ENCODE measurements at places on chromosomes 5 and 9.

- no peak for DNase-seq
Measured at GRCh38 chr9:91359083-91359482, 2.6 kb downstream of the AUH start.

DNA sequence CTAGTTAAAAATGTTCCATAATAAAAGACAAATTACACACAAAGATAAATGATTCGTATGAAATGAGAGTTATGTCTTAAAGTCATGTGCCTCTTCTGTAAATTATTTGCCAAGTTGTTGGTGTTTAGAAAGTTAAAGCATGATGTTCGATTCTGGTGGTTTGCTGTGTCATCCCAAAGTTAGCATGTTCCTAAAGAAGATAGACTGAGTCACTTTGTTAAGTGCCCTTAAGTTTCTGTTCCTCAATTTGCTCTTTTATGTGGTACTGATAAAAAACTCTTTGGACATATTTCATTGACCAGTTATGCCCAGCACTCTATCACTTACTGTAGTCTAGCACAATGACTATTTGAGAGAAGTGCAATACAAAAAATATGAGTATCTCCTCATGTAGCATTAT lies 366.9 kb upstream of the ZNF608 start:
- DNase-seq, result no peak

DNA sequence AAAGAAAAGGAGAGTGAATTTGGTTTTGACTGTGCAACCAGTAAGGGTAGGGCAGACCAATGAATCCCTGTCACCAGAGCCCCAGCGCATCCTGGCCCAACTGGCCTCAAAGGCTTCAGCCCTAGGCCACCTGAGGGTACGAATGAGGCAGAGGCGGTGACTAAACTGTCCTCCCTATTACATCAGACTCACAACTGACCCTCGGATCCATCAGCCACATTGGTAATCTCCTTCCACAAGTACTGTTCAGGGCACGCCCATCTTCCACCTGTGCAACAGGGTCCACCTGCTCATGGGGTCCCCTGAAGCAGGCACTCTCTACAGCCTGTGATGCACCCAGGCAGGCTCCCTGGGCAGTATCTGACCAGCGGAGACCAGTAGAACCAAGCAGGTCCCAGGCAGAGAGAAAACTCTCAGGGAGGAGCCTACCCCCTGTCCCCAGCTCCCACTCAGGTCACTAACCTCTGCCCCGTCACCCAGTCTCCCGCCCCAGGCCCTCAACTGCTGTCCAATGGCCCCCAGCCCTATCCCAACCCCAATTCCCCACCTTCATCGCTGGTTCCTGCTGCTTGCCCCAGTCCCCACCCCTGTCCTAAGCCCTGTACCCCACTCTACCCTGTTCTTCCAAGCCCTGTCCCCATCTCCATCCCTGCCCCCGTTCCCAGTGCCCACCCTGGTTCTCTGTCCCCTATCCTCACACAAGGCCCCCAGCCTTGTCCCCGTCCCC lies 904 bp downstream of the EDF1 start:
- DNase-seq, result no peak

- DNase-seq, result no peak
Measured at GRCh38 chr9:100756217-100756616, 178.3 kb downstream of the CAVIN4 start.

GRCh38 chr5:177319913-177320588 lies 8.4 kb upstream of the MXD3 start:
- no peak for DNase-seq

- DNase-seq, result no peak
Measured at GRCh38 chr9:93597871-93598646, 21.7 kb downstream of the PHF2 start.

DNA sequence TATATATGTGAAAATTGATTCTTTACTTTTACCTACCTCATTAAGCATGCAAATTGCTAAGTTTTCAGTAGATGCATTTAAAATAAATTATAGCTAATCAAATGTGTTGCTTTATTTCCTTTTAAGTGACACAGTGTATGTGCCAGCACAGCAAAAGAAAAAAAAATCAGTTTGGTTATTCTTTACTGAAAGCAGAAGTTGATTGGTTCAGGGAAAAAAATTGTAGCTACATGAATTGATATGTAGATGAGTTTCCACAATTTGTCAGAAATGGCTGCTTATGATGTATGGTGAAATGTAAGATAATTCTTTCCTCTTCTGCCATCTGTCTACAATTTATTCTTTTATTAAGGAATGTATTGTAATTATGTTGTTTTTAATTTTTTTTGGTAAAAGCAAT lies 57.8 kb downstream of the PARP8 start:
- no peak for DNase-seq

DNA sequence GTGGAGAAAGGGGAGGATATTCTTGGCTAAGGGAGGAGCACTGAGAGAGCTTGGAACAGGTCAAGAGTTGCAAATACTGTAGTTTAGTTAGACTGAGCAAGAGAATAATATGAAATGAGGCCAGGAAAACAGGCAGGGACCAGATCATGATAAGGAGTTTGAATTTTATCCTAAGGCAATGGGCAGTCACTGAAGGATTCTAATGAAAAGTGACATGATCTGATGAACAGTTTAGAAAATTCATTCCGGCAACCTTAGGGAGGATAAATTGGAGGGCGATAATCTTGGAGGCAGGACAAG lies 276.1 kb downstream of the PLK2 start:
- no peak for DNase-seq

- DNase-seq, result no peak
Measured at GRCh38 chr5:164053123-164053522, 547.7 kb downstream of the MAT2B start.

DNA sequence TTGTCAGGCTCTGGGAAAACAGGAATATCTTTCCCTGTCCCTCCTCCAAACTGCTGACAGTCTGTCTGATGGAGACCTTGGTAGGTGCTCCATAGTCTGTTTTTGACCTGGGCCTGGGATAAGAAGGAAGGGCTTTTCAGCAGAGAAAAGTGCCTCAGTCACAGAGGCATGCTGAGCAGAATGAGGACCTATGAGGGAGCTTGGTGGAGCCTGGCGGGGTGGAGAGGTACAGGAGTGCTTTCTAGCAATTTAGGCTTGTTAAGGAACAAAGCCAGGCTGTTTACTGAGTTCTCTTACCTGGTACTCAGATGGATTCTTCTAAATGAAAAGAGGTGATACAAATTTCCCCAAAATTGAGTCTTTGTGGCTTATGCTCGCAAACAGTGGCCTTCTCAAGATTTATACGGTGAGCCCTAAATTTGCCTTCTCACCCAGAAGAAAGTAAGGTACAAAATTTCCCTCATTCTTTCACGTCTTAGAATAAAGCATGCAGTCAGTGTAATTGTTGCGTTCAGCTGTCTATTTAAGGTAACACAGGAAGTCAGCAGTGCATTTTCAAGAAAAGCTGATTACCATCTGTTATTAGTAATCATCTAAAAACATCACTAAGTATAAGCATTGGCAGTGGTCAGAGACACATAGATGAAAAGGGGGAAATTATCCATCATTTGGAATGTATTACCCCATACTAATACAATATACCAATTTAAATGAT lies 28.6 kb upstream of the IL13 start:
- no peak for DNase-seq

DNA sequence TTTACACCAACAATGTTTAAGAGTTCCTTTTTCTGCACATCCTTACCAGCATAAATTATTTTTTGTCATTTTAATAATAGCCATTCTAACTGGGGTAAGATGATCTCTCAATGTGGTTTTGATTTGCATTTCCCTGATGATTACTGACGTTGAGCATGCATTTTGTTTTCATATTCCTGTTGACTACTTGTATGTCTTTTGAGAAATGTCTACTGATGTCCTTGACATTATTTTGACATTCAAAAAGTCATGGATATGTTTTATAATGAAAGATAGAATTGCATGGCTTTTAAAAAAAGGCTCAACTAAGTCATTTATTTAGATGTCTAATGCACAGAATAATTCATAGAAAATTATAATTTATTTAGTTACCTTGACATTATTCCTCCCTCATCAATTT lies 381.6 kb upstream of the C9orf72 start:
- DNase-seq, result no peak

DNA sequence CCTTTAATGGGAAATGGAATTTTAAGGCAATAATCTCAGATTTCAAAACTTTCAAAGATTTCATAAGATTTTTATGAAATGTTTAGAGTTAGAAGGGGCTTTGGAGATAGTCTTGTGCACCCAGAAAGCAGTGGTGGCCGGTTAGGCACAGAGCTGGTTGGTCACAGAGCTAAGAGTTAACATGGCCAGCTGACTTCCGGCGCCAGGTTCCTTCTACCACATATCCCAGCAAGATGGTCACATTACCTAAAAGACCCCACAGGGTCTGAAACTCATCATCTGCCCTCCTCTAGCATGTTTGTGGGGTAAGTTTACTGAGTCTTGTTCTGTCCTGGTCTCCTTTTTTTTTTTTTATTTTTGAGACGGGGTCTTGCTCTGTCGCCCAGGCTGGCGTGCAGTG lies 19.3 kb downstream of the QRFP start:
- DNase-seq, result no peak

DNA sequence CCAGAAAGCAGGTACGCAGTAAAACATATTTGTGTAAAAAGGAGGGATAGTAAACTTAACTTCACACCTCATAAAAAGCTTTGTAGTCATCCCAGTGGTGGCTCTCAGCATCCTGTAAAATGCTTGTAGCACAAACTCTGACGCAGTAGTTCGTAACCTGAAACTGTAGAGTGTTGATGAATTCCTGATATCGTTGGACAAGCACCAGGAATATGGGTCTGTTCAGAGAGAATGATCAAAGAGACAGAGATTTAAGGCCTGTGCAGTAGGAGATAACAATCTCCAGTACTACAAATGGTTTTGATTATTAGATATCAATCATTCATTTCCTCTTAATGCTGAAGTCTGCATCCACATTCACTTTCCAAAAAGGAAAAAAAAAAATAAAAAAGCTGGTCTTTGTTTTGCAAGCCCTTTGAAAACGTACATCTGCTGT lies 148.5 kb downstream of the KIAA0825 start:
- no peak for DNase-seq

- no peak for DNase-seq
Measured at GRCh38 chr5:169548315-169548714, 35.3 kb upstream of the SPDL1 start.

DNA sequence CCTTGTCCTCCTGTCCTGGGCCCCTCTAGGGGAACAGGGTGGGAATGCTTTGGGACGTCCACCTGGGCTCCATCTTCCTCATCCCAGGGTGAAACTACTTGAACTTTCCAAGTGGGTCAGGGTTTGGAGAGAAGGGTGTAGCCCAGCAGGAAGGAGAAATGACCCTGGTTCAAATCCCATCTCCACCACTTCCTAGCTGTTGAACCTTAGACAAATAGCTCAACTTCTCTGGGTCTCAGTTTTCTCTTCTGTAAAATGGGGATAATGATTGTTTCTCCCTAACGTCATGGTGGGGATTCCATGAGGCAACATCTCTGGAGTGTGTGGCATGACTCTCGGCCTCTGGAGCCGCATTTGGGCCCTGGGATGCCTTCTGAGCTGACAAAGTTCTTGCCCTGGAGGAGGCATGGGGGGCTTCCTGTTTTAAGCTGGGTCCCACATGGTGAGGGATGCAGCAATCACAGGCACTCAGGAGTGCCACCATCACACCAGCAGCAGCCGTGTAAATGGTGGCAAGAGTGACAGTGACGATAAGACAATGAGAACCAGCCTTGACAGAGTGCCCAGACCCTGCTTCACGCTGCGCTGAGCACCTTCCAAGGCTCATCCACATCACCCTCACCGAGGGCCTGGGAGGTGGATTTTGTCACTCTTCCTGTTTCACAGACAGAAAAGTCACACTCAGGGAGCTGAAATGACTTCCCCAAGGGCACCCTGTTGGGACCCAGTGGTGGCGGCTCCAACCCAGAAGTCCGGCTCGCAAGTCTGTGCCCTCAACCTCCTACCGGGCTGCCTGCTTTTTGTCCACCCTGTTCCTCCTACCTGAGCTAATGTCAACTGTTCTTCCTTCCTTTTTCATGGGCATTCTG lies 69.5 kb upstream of the IER5L start:
- DNase-seq, result no peak

DNA sequence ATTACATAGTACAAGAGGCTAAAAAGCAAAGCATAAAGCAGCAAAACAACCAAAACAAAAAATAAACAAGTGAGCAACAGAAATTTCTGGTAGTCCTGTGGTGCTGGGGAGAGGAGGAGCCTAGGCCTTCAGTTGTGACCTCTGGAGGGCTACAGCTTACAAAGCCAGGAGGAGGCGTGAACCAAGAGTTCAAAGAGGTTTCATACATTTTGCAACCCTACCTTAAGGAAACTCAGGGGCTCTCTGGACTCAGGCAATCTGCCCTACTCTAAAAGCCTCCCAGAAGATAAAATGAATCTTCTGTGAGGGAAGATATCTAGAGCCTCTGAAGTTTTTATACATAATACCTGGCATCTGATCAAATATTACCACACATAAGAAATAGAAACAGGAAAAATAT lies 187.4 kb downstream of the AGTPBP1 start:
- DNase-seq, result no peak

DNA sequence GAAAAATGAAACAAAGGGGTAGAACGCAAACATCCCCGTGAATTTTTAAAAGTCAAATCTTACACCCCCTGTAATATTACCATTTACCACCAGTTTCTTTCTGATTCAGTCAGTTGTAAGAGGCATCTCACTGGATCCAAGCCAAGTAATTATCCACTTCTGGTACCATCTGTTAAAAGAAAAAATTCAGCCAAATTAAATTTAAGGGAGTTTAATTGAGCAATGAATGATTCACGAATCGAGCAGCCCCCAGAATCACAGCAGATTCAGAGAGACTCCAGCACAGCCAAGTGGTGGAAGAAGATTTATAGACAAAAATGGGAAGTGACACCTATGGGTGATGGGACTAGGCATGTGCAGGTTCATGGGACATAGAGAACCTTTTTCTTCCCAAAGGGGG lies 29.9 kb upstream of the MTMR12 start:
- DNase-seq, result no peak

GRCh38 chr9:86046071-86046636 lies 53.2 kb downstream of the GOLM1 start:
- DNase-seq, result no peak

- DNase-seq, result no peak
Measured at GRCh38 chr9:35928591-35929452, 19.5 kb downstream of the SPAAR start.

GRCh38 chr9:37952731-37953130 lies 48.8 kb upstream of the SLC25A51 start:
- no peak for DNase-seq

DNA sequence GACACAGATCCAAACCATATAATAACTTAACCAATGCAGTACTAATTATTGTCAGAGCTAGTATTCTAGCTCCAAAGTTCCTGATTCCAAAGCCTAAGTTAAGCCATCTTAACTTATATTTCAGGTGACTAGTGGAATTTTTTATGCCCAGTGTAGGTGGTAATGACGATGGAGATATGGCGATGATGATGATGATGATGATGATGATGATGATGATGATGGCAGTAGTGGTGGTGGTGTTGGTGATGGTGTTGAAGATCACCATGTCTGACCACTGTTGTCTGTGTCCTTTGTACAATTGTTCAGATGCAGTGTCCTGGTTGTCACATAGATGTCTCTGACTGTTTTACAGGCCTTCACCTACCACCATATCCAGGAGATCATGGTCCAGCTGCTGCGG lies 139.9 kb downstream of the INSYN2B start:
- no peak for DNase-seq

- no peak for DNase-seq
Measured at GRCh38 chr9:14747111-14747510, 24.6 kb upstream of the CER1 start.
